ENCODE measurements at places on chromosomes 5 and 9.

- no peak for DNase-seq
Measured at GRCh38 chr5:12413585-12413984, 509.3 kb upstream of the CTNND2 start.

GRCh38 chr5:66238435-66238834 lies 94.3 kb downstream of the SREK1 start:
- DNase-seq = no peak

GRCh38 chr5:171661143-171661542 lies 124.5 kb upstream of the SMIM23 start:
- DNase-seq = no peak

DNA sequence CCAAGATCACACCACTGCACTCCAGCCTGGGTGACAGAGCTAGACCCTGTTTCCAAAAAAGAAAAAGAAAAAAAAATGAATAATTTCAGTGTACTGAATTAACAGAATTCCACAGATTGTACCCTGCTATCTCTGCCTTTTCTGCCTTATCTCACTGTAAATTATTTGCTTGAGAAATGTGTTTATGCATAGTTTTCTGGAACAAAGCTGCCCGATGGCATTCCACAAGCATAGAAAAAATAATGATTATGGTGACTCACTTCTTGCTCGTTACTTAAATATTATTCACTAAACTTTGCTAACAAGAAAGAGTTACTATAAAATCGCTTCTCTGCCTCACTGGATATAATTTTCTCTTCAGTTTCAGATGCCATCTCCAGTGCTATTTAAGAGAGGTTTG lies 88.7 kb upstream of the FAM169A start:
- DNase-seq = no peak

DNA sequence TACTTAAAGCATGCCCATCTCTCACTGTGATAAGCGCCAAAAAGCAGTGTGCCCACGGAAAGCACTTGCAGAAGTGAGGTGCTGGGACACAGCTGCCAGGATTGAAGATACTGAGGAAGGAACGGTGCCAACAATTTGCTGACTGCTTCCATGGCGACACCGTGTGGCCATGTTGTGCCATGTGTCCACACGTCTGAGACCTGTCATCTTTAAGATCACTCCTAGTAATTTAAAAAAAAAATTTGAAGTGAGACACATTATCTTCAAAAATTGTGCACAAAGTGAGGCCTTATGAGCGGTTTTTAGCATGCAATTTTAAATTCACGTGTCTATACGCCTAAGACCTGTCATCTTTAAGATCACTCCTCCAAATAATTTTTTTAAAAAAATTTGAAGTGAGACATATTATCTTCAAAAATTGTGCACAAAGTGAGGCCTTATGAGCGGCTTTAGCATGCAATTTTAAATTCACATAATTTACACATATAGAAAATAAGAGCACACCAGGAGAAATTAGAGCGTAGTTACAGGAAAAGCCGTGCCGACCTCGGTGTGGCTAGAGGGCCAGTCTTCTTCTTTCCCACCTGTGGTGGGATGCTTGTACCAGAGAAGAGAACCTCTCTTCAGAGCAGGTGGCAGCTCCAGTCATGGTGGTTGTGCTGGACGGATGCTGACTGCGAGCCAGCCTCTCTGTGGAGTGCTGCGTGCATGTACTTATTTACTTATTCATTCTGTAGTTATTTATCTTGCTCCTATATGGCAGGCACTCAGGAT lies 21.4 kb upstream of the FLT4 start:
- DNase-seq = peak; percentile 60

DNA sequence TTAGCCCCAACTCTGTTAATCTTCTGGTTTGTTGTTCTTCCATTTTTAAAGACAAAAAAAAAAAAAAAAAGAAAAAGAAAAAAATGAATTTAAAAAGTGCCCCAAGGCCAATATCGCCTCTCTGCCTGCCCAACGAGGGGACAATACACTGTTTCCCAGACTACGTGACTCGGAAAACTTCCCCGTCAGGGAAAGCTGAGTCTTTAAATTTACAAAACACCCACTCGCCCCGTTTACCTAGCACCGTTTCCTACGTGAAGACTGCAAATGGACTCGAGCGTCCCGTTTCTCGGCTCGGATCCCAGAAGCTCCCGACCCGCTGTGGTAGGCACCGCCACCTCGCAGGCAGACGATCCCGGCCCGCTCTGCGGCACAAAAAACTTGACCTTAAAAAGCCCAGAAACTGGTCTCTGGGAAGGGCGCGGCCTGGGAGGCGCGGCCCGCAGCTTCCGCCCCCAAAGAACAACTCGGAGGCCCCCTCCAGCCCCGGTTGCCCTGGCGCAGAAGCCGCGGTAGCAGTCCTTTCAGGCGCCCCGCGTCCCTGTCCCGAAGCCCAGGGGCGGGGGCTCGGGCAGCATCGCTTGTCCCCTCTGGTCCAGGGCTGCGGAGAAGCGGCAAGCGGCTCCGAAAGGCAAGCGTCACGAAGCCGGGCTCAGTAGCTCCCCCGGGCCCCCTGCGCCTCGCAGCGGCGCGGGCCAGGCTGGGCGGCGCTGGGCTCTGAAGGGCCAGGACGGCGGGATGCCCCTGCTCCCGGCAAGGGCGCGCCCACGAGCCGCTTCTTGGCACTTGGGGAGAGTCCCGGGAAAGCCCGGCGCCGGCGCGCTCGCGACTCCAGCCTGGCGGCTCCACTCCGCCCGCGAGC lies at the start of gene GCNT4:
Gene GCNT4, minus strand, starts transcription at position 367 of the 862 bp plus-strand sequence. CDS start 22,521 bp downstream, outside the sequence.
- peak; percentile 56 for DNase-seq

DNA sequence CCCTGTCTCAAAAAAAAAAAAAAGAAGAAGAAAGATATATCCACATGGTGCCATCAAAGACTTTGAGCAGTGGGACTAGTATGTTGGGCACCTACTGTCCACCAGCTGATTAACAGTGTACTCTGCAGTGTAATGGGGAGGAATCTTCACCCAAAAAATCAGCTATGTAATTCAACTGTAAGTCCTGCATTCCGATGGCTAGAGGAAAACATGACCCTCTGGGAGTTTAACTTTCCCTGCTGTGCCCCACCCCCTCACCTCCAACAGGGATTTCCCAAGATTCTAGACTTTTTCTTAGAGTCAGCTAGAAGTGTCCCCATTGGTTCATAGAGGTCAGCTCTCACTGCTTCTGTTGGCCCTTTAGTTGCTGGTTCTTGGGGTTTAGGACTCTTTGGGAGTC lies 221.2 kb upstream of the CLINT1 start:
- DNase-seq = no peak

- DNase-seq = no peak
Measured at GRCh38 chr9:122364783-122365150, 6.1 kb upstream of the PTGS1 start.

DNA sequence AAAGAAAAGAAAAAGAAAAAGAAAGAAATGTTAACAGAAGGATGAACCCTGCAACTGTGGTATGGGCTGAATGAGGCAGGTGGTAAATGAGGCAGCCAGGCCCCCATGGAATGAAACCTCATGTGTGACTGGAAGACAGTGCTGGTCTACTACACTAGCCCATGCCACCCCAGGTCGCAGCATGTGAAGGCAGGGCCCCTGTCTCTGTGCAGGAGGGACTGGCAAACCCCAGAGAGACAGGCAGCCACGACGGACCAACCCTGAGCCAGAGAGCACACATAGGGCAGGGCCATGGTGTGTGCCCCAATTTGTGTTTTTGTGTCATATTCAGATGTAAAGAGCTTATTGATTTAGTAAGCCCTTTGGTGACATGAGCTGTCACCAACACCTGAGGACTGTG lies 198.5 kb downstream of the FBN2 start:
- no peak for DNase-seq

GRCh38 chr5:131630208-131630962 lies 4.6 kb downstream of the RAPGEF6 start:
- DNase-seq = no peak

- DNase-seq = no peak
Measured at GRCh38 chr9:17862101-17862500, 283.2 kb downstream of the SH3GL2 start.

- no peak for DNase-seq
Measured at GRCh38 chr5:80134876-80135275, 99.7 kb downstream of the THBS4 start.

- no peak for DNase-seq
Measured at GRCh38 chr9:33437898-33438297, 9.5 kb downstream of the AQP3 start.

GRCh38 chr5:23234197-23234596 lies 273.2 kb upstream of the PRDM9 start:
- DNase-seq = no peak

DNA sequence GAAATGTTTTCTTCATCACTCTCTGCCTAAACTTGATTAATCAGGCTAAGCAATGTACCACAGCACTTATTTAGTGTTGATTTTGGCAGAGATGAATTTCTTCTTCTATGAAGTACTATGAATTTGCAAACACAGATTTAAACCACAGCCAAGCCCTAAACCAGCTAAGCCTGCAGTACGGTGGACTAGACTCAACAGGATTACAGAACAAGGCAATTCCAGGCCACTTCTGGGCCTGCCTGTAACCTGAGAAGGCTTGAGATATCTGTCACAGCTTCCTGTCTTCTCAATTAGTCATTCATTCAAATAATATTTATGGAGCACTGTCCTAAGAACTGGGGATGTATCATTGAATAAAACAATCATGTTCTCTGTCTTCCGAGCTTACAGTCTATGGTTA lies 32.4 kb upstream of the CAST start:
- DNase-seq = no peak

GRCh38 chr5:3428334-3428733 lies 167.3 kb upstream of the IRX1 start:
- DNase-seq = no peak

DNA sequence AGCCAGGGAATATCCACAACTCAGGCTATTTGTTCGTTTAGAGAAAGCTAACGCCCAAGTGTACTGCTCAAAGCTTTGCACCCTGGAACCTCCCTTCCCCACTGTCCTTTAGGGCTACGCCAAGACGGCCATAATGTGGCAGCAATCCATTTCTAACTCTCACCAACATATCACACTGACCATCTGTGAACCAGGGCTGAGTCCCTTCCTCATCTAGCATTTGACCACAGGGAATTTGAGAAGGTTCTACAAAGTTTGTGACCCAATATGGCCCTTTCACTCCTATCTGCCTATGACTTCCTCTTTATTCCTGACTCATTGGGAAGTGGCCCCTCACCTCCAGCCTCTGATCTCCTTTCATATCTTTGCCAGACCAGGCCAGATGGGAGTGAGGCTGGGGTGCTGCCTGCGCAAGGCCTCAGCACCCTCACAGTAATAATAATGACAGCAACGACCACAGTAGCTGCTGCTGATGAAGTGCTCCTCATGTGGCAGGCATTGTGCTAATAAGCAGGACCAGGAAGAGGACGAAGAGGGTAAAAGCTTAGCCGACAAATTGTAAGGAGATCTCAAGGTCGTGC lies 9.3 kb upstream of the ARAP3 start:
- DNase-seq = no peak
